Activated CD4-positive, CD25-positive, alpha-beta regulatory T cell (primary cell): ENCODE measurements at places on chromosomes 7 and 10.

GRCh38 chr10:4382811-4383210, 443.2 kb upstream of the AKR1E2 start:
- DNase-seq: no peak

DNA sequence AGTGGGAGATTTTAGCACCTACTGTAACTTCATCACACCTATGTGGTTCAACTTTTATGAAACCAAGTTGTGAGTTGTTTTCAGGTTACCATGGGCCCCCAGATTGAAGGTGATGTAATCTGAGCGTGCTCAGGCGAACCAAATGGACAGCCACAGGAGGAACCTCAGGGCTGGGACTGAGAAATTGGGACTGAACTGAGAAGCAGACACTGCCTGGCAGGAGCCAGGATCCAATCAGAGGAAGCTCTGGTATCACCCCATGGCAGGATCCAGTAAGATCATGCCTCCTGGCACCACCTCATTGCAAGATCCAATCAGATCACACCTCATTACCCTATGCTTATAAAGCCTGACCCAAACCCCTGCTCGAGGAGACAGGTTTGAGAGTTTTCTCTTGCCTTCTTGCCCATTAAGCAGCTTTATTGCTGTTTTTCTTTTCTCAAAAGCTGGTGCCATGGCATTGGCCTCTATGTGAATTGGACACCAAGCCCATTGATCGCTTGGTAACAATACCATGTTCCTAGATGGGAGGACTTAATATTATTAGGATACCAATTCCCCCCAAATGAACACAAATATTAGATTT, 43.2 kb upstream of the GDF10 start:
- DNase-seq: no peak

GRCh38 chr10:120372917-120373316, 84.1 kb upstream of the PLPP4 start:
- no peak for DNase-seq

- DNase-seq: no peak
Observed at GRCh38 chr7:96273716-96274115, 48.2 kb downstream of the SLC25A13 start.

GRCh38 chr7:94297397-94297838, 97.3 kb upstream of the COL1A2 start:
- no peak for DNase-seq

- no peak for DNase-seq
Observed at GRCh38 chr10:73092830-73093229, 3.8 kb downstream of the P4HA1 start.

GRCh38 chr7:28726555-28726954, 231.6 kb downstream of the TRIL start:
- no peak for DNase-seq
